Melanocyte of skin (primary cell): ENCODE measurements at places on chromosomes 3 and 15. TPM values are rescaled to one million over a fixed set of nuclear protein-coding genes. Genes with fewer than 3 reads are reported as not detected.

EOMES gene
- total RNA-seq = 5.1 and 5.9 TPM in 2 replicates

ITPKA gene
- total RNA-seq = 0.34 and 0.36 TPM in 2 replicates

RAB6B gene
- total RNA-seq = 1.4 and 2.5 TPM in 2 replicates

ISL2 gene
- total RNA-seq = not detected in 2 replicates

SMCO1 gene
- not detected in 2 replicates for total RNA-seq

CACNA1D gene
- 1.7 and 4.5 TPM in 2 replicates for total RNA-seq

CACNA2D2 gene
- total RNA-seq = under 0.01 TPM in 1 of 2 replicates, not detected in the other

STRC gene
- total RNA-seq = under 0.01 and 0.69 TPM in 2 replicates

NCKIPSD gene
- 11.6 and 13.1 TPM in 2 replicates for total RNA-seq
